T-cell (primary cell): ENCODE measurements at places on chromosomes 5 and 9. TPM values are rescaled to one million over a fixed set of nuclear protein-coding genes. Genes with fewer than 3 reads are reported as not detected.
A peak's percentile ranks its signal among the peaks of the same experiment; 100 is the strongest.

FOXD4L6 gene
- total RNA-seq: not detected

GRCh38 chr9:15306068-15306756, 804 bp downstream of the TTC39B start:
- no peaks in the 10 kb centered on the region for H3K27me3 ChIP-seq
- H3K36me3 ChIP-seq: no peaks in the 10 kb centered on the region
- peaks cover 34% of the 10 kb centered on the region for H3K4me1 ChIP-seq
- H3K4me3 ChIP-seq: peak overlapping the region; percentile 80
- DNase-seq: peak; percentile 41

DNA sequence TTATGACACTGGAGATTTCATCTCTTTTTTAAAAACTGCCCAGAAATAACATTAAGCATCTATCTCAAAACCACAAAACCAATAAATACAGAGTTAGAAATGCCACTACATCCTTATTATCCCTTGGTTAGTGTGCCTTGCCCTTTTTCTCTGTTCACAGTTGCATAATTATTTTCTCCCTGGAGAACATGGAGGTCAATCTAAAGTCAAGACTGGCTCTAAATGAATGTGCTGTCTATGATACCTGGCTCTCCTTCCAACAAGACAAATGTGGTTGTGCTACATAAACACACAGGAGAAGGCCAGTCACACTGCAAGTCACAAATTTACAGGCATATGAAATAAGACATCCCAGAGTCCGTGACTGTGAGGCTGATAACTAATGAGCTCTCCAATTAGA, 2.8 kb downstream of the FBN2 start:
- H3K4me1 ChIP-seq: peaks cover 7% of the 10 kb centered on the region
- no peaks in the 10 kb centered on the region for H3K36me3 ChIP-seq
- H3K27me3 ChIP-seq: peaks cover 8% of the 10 kb centered on the region
- no peak for DNase-seq

TAF11L5 gene
- total RNA-seq: not detected

PLAC8L1 gene
- 0.43 TPM for total RNA-seq

DNA sequence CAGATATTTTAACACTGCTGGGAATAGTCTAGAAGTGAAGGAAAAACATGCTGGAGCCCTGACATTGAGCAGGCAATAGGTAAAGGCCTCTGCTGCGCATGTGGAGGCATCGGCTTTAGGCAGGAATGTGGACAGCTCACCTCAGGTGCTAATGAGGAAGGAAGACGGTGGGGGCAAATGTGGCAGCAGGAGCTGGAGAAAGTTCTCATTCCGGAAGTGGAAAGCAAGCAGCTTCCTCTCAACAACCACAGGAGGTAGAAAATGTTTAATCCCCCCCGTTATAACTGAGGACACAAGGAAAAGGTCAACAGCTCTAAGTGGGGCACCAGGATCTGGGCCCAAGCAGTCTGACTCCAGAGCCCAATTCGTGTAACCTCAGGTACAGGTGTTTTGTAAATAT, 7.6 kb upstream of the RPS14 start:
- H3K4me3 ChIP-seq: no peak overlapping the region
- no peaks in the 10 kb centered on the region for H3K27me3 ChIP-seq
- peaks cover 40% of the 10 kb centered on the region for H3K4me1 ChIP-seq
- peak overlapping the region; percentile 34 for H3K27ac ChIP-seq
- no peak for DNase-seq

DNA sequence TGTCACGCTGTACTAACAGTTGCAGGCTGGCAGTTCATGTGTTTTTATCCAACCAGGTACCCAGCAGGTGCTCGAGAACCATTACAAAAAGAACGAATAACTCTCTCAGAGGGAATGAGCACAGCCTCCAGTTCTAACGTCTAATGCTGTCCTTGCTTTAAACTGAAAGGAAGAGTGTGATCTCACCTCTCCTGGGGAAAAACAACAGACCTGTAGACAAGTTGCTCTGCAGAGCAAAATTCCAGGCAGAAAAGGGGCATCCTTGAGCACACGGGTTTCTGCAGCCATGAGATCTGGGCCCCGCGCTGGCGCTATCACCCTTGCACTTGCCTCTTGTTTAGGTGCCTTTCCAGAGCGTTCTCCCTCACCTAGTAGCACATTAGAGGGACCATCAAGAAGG, 92.5 kb upstream of the DNAH5 start:
- H3K36me3 ChIP-seq: no peaks in the 10 kb centered on the region
- H3K4me3 ChIP-seq: no peak overlapping the region
- DNase-seq: no peak
- no peaks in the 10 kb centered on the region for H3K4me1 ChIP-seq
- no peak overlapping the region for H3K27ac ChIP-seq
- no peaks in the 10 kb centered on the region for H3K27me3 ChIP-seq

GRCh38 chr9:15873573-15874177, 320.8 kb downstream of the CCDC171 start:
- DNase-seq: no peak
- no peaks in the 10 kb centered on the region for H3K36me3 ChIP-seq
- no peak overlapping the region for H3K4me3 ChIP-seq

DNA sequence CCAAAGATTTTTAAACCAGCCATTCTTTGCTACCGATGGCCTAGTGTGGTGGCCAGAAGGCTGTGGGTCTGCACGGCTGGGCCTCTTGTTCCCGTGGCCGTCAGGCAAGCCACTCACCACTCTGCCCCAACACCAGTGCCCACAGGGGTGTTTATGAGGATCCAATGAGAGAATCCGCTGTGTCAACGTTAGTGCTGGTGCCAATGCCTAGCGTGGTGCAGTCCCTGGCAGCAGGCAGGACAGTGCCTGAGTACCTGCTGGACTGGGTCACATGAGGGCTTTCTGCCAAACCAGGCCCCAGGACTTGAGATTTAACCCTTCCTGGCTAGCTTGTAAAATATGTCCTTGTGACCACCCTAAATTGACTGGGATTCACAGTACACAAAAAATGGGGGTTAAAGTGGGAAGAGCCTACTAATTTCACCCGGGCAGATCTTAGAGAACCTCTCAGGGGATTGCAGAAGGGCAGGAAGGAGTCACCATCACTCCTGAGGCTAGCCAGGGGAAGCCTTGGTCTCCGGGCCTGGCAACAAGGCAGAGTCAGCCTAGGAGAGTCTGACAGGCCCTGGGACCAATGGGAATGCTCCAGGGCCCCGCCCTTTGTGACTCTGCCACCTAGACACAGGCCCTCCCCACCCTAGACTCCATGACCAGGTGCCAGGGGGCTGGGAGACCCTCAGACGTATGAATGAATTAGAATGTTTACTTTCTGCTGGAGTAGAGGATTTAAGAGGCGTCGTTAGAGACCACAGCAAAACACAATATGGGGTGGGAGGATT, 63.2 kb upstream of the FSTL4 start:
- H3K4me1 ChIP-seq: no peaks in the 10 kb centered on the region
- H3K27ac ChIP-seq: no peak overlapping the region
- H3K36me3 ChIP-seq: no peaks in the 10 kb centered on the region

SYK gene
- 1.4 TPM for total RNA-seq
